ENCODE measurements at places on chromosomes 12 and 14. TPM values are rescaled to one million over a fixed set of nuclear protein-coding genes. Genes with fewer than 3 reads are reported as not detected.

GRCh38 chr12:45077251-45077650 is 26.4 kb upstream of the DBX2 start:
- DNase-seq, result no peak

GRCh38 chr12:108616941-108617858 is 16.5 kb downstream of the SELPLG start:
- peak; percentile 40 for DNase-seq

GRCh38 chr14:104751539-104752422 is 1.2 kb upstream of the SIVA1 start:
- no peak for DNase-seq

DNA sequence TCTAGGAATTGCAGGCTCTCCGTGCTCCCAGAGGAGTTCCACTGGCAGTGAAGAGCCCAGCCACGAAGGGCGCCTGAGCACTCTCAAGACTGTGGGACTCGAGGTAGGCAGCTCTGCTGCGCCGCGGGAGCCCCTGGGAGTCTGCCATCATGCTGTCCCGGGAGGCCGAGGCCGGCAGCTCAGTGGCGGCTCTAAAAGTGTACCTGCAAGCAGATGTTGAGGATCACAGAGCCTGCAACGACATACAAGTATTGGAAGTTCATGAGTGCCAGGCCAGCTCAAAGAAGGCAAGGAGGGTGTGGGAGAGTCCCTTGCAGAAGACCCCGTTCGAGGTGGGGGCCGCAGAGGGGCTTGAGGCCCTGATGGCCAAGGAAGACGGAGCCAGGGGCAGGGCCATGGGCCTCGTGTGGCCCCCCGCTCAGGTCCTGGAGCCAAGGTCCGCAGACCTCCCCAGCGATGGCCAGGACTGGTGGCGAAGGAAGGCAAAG is 62.7 kb downstream of the MUCL1 start:
- DNase-seq, result no peak

DNA sequence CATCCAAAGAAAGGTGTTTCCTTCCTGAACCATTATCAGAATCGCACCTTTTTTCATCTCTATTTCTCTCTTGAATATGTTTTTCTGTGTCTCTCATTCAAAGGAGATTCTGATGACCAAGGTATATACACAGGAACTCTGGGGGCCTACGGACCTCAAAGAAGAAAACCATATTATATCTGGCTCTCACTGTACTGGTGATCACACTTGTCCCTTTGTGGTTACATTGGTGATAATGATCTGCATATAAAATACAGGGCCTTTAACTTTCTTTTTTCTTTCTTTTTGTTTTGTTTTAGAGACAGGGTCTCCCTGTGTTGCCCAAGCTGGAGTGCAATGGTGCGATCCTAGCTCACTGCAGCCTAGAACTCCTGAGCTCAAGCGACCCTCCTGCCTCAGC is 185.2 kb upstream of the AMIGO2 start:
- no peak for DNase-seq

Gene SERPINA3
- total RNA-seq, result not detected

Gene CYP27B1
- total RNA-seq, result 1.6 TPM

Gene NUAK1
- total RNA-seq, result not detected

Gene SYT1
- not detected for total RNA-seq

Gene TEAD4
- not detected for total RNA-seq

Data from naive thymus-derived CD8-positive, alpha-beta T cell (primary cell).